Skin of body (tissue), 3 donors: ENCODE measurements at places on chromosomes 7 and 10. TPM values are rescaled to one million over a fixed set of nuclear protein-coding genes. Genes with fewer than 3 reads are reported as not detected.

EVX1 gene
- total RNA-seq = not detected

HTRA1 gene
- total RNA-seq = 185 TPM

LRRD1 gene
- 0.30 TPM for total RNA-seq

VWA2 gene
- total RNA-seq = 19.5 TPM

NEBL gene
- total RNA-seq = 29.3 TPM

CTTNBP2 gene
- total RNA-seq = 5.5 TPM

RBAK gene
- 14.4 TPM for total RNA-seq

- DNase-seq = no peak
Observed at GRCh38 chr10:101120884-101121653, 10.0 kb upstream of the TLX1 start.

- no peak for DNase-seq
Observed at GRCh38 chr7:138359870-138360559, 100.0 kb upstream of the TRIM24 start.

GRCh38 chr10:120613180-120613579 lies 156.2 kb downstream of the PLPP4 start:
- no peak for DNase-seq

- DNase-seq = no peak
Observed at GRCh38 chr7:112362731-112363131, 87.5 kb upstream of the IFRD1 start.

DNA sequence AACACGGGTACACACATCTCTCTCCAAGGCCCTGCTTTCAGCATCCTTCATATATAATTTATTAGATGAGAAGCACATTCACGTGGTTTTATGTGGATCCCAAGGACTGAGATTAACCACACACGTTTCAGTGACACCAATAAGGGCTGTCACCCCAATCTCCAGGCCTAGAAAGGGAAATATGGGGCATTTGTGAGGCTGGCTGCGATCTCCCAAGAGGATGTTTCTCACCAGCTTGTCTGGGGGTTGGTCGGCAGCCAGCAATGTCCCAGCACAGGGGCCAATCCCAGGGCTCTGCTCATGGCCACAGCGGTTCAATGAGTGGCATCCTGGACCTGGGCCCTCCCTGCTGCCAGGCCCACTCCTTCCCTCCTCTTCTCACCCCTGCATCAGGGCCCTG lies 115.5 kb downstream of the ITIH5 start:
- no peak for DNase-seq

DNA sequence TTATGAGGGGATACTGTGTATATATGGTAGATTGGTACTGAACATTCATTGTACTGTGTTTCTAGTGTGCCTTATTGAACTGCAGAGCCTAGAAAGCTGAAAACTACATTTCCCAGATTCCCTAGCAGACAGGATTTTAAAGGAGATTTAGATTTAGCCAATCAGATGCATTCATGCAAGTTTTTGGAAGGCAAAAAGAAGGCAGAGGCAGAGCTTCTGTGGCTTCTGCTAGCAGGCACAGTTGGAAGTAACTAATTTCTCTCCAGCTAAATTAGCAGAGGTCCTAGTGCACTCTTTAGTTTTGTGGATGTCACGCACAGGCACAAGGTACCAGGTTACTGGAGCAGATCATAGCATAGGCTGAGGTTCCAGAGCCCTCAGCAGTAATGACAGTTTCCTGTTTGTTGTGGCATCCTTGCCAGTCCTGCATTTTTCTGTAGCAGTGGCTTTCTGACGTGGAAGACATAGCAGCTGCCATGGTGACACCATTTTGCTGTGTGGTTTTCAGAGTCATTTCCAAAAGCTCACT lies 83.7 kb upstream of the CCDC71L start:
- no peak for DNase-seq

DNA sequence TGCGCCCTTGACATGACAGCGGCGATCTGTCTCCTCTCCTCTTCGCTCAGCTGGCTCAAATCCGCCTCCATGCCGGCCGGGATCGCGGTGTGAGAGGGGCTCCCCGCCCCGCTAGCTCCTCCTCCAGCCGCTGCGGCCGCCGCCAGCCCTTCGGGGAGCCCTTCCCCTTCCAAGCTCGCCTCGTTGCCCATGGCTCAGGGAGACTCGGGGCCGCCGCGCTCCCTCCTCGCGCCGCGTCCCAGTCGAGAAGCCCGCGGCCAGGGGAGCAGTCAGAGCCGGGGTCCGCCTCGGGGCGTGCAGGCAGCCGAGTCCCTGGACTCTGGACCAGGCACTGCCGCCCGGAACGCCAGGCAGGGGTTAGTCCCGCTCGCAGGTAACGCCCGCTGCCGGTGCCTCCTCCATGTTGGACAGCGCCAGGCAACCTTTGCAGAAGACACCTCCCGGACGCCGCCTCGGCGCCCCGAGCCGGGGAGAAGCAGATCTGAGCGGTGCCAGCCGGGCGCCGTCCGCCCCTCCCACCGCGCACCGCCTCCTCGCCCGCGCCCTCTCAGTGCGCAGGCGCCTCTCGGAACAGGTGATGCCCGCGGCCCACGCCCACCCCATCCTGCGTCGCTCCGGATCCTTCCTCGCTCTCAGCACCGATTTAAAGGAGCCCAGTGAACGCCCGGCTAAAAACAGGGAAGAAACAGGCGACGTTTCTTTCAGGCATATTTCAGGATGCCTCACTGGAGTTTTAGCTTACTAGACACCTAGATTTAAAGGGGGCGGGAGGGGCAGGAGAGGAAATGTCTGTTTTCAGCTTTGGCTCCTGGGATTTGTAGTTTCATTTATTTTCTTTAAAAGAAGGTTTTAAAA lies at the start of gene PCLO:
Gene PCLO (minus strand): TSS at position 483 of the 855 bp plus-strand sequence. CDS start 292 bp downstream, at position 191.
- peak; percentile 6 for DNase-seq

DNA sequence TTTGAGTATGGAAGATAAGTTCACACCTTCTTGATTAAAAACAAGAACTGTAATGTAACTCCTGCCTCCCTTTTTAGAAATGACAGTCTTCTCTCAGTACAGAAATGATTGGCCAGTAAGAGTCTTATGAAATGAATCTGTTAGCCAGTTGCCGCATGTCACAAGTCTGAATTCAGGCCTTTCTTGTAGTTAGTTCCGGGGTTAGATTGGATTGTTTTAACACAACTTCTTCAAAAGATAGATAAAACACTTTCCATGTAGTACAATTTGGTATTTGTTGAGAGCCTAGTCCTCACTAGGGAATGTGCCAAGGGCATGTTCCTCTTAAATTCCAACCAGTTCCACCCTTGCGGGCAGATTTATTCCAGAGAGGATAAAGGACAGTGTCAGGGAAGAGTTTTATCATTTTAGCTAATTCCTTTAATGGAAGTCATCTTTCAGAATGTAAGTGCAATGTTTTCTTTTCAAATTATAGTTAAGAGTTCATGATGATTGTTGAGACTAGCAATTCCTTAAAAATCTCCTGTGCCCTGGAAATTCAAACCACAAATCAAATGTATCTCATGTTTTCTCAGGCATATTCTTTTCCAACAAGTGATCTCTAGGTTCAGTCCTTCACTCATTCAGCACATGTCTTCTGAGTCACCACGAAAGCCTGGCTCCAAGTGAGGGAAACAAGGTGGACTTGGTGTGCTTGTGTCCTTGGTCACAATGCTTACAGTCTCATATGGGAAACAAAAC lies 4.1 kb downstream of the FHIP2A start:
- no peak for DNase-seq

DNA sequence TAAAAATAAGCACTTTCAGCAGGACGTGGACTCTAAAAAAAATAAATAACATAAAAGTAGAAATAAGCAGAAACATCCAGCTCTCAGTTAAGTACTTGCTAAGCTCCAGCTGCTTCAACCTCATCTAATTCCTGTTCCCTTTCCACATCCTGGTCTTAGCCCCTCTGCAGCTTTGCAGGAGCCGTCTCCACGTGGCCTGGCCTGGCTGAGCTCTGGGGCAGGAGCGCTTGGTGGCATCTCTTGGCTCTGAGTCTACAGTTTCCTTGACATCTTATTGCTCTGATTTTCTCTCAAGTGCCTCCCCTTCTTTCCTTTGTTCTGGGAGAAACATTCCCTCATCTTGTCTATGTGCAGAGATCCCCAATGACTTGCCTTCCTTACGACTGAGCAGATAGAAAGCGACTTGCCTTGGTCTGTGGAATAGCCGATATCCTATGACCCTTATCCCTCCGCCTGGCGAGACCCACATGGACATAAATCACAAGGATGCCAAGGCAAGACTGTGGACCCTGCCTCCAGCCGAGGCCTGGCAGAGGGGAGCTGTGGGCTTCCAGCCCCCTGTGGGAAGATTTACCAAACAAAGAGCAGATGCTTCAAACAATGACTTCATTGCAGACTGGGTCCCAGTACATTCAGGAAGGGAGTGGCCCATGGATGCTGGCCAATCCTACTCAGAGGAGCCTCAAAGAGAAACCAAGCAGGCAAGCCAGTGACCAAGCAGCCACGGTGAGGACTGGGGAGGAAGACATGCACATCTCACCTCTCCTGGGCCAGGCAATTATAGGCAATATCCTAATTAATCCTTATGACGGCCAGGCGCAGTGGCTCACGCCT lies 61.9 kb downstream of the SPOCK2 start:
- DNase-seq = no peak

- DNase-seq = no peak
Observed at GRCh38 chr7:111927353-111928019, 278.7 kb downstream of the DOCK4 start.

- DNase-seq = no peak
Observed at GRCh38 chr10:44807451-44807850, 103.7 kb upstream of the TMEM72 start.

DNA sequence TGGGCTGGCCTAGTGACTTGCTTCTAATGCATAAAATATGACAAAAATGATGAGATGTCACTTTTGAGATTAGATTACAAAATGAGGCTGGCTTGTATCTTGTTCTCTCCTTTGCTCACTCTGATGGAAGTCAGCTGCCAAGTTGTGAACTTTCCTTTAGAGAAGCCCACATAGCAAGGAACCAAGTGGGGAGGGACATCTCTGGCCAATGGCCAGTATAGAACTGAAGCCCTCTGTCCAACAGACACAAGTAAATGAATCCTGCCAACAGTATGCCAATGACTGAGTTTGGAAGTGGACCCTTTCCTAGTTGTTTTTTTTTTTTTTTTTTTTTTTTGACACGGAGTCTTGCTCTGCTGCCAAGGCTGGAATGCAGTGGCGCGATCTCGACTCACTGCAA lies 3.3 kb downstream of the ZC3HC1 start:
- no peak for DNase-seq

DNA sequence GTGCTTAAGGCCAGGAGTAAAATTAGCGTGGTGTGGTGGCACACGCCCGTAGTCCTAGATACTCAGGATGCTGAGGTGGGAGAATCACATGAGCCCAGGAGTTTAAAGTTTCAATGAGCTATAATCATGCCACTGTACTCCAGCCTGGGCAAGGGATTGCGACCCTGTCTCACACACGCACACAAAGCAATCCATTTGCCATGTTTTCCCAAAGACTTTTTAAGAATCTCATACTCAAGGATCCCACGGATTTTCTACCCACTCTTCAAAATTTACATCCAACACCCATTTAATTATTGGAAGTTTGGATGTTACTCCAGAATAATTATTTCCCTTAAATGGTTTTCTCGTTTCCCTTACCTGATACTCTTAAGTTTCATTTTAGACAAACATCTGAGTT lies 47.9 kb downstream of the IGF2BP3 start:
- DNase-seq = no peak

DNA sequence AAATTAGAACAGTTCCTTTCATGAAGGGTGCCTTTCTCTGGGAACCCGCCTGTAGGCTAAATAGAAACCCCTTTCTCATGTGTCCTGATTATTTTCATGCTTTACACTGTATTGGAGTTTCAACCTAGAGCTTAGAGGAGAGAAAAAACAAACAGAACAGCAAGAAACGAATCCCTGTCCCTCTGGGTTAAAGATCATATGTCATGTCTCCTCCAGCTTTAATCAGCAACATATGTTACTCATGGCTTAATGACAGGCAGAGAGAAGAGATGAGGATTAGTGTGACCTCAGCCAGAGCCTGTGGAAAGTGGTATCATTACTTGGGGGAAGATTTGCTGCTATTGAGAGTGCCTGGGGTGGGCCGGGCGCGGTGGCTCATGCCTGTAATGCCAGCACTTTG lies 32.1 kb downstream of the CRCP start:
- peak; percentile 82 for DNase-seq

DNA sequence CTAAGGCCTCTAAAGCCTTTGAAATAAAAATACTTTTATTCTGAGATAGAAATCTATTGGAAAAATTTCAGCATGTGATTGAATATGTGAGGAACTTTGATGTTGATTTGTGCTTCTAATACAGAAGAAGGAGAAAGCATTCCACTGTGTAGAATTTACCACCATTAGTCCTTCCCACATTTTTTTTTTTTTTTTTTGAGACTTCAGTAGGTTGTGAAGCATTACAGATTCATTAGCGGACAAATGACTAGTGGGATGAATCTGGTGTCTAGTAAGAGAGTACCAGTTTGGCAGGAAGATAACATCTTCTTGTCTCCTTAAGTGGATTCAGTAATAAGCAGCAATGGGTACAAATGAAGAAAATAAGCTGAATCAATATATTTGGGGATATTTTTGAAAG lies 95.5 kb downstream of the ANKRD30A start:
- no peak for DNase-seq

DNA sequence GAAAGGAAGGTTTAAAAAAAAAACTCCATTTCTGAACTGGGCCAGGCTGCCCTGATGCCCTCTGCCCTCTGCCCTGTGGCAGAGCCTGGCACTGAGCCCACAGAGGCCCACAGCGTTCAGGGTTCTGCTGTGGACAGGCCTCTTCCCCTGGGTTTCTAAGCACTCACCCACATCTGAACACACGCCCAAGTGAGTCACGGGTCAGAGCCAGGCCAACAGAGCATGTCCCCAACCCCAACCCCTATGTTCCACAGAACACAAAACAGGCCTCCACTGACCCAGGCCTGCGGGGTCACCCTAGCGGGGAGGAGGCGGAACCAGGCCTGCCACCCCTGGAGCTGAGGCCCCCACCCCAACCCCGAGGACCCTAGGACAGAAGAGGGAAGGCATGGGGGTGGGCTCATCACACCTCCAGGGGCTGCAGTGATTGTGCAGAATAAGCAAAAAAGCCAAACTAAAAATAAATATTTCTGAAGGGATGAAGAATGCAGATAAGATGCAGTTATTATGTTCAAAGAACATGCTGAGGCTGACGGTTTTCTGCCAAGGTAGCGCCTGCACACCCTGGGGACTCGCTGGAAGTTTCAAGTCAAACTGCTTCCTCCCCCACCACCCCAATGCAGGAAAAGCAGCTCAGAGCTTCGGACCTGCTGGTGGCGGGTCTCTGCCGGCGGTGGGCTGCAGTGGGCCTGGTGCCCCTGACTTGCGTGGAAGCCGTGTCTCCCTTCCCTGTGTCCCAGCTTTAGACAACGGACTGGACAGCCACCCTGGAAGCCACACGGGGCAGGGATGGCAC lies 5.4 kb downstream of the WDR86 start:
- DNase-seq = no peak

GRCh38 chr10:97211229-97211628 lies 25.5 kb upstream of the SLIT1 start:
- DNase-seq = no peak

- DNase-seq = no peak
Observed at GRCh38 chr10:78579576-78579975, 489.2 kb upstream of the ZMIZ1 start.
